ENCODE measurements at places on chromosomes 5 and 9. TPM values are rescaled to one million over a fixed set of nuclear protein-coding genes. Genes with fewer than 3 reads are reported as not detected.

SLC4A9 gene
- not detected for total RNA-seq

C5orf34 gene
- 2.0 TPM for total RNA-seq

NOXA1 gene
- total RNA-seq = 1.2 TPM

ZNF622 gene
- 66.8 TPM for total RNA-seq

WDR38 gene
- total RNA-seq = 0.16 TPM

HTR1A gene
- not detected for total RNA-seq

PCDHB6 gene
- total RNA-seq = 1.5 TPM

INSL6 gene
- not detected for total RNA-seq

TGFBI gene
- 1,068 TPM for total RNA-seq

CCL19 gene
- total RNA-seq = not detected

CYFIP2 gene
- total RNA-seq = 5.6 TPM

TMEM215 gene
- total RNA-seq = not detected

C5orf58 gene
- total RNA-seq = not detected

LCN1 gene
- not detected for total RNA-seq

HSPA4 gene
- 145 TPM for total RNA-seq

BTNL8 gene
- total RNA-seq = not detected

KIF27 gene
- 1.4 TPM for total RNA-seq

OTP gene
- total RNA-seq = not detected

GLRA1 gene
- not detected for total RNA-seq

PKD2L2 gene
- not detected for total RNA-seq

RETREG1 gene
- 11.3 TPM for total RNA-seq

OTULINL gene
- total RNA-seq = 0.16 TPM

RNF208 gene
- 0.21 TPM for total RNA-seq

DOCK2 gene
- 0.08 TPM for total RNA-seq

CCNO gene
- 2.3 TPM for total RNA-seq

TLX3 gene
- total RNA-seq = not detected

SOHLH1 gene
- not detected for total RNA-seq

TICAM2 gene
- 1.2 TPM for total RNA-seq

RNF130 gene
- 32.4 TPM for total RNA-seq

BAAT gene
- 0.37 TPM for total RNA-seq

HRCT1 gene
- total RNA-seq = 0.37 TPM

LHX3 gene
- not detected for total RNA-seq

IL3 gene
- not detected for total RNA-seq

CARD6 gene
- 4.7 TPM for total RNA-seq

UGT3A2 gene
- total RNA-seq = not detected

FYB1 gene
- not detected for total RNA-seq

PCDHA1 gene
- total RNA-seq = 0.10 TPM

PROB1 gene
- 59.5 TPM for total RNA-seq

KLHL9 gene
- total RNA-seq = 24.7 TPM

ZDHHC11 gene
- 0.37 TPM for total RNA-seq

SLC27A6 gene
- 0.21 TPM for total RNA-seq

SPAAR gene
- not detected for total RNA-seq

SLC6A18 gene
- total RNA-seq = not detected

LIFR gene
- total RNA-seq = 16.2 TPM

CDC25C gene
- total RNA-seq = 0.16 TPM

DNAH5 gene
- total RNA-seq = 0.57 TPM

FGF18 gene
- 0.16 TPM for total RNA-seq

FAXDC2 gene
- total RNA-seq = 17.8 TPM

DNAI1 gene
- total RNA-seq = 0.13 TPM

SPRY4 gene
- total RNA-seq = 11.6 TPM

SOWAHA gene
- 0.11 TPM for total RNA-seq

SLC36A3 gene
- total RNA-seq = not detected

LHX6 gene
- 0.32 TPM for total RNA-seq

PTGDS gene
- 177 TPM for total RNA-seq

OR13C3 gene
- not detected for total RNA-seq

EGFLAM gene
- 19.9 TPM for total RNA-seq
